ENCODE measurements at places on chromosomes 2 and 18. TPM values are rescaled to one million over a fixed set of nuclear protein-coding genes. Genes with fewer than 3 reads are reported as not detected.

- DNase-seq, result no peak
These were observed 10.6 kb downstream of the CFLAR start for GRCh38 chr2:201126308-201127151.

DNA sequence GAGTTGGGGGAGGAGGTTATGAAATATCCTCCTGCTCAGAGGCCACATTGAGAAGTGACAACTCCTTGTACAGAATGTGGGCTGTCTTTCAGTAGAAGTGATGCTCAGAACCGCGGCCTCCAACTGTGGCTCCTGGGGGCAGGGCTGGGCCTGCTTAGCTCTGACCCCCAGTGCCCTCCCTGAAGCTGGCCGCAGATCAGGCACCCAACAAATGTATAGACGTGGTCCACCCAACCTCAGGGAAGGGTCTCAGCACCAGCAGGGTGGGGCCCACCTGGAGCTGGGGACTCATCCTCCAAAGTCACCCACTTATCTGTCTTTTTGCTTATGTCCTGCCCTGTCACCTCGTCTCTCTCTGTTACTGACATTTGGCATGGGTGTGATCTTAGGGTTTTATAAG lies 11.1 kb upstream of the BIN1 start:
- DNase-seq, result no peak

- DNase-seq, result no peak
These were observed 36.0 kb downstream of the KIF1A start for GRCh38 chr2:240783819-240784621.

DNA sequence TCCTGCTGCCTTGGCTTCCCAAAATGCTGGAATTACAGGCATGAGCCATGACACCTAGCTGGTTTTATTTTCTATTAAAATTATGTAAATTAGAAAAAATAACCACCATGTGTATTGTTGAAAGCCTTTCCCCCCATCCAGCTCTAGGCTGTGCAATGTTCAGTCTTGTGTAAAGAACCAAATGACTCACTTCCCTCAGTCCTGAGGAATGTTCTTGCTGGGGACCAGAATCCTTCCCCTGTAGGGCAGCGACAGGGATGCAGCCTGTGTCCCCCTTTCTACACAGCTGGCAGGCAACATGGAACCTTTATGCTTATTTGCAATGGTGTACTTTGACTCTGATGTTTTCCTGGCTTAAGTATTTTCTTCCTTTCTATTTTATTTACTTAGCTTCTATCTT lies 29.4 kb downstream of the AOX1 start:
- peak; percentile 11 for DNase-seq

DNA sequence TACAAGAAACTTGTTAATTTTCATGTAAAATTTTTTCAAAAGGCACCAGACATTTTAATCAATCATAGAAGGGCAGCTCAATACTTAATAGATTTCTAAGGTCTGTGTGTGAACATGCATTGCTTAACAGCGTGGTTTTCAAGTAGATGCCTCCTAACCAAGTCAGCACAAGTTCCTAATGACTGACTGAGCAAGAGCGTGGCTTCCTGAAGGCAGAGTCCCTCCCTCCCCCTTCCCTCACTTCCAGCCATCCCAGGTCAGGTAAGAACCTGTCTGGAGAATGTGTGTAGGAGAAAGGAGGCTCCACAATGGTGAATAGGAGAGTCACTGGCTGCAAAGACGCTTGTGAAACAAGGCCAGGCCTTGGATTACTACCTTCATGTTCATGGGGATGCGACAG lies 33.5 kb upstream of the DAPL1 start:
- no peak for DNase-seq

Gene RGPD4
- total RNA-seq, result not detected
